HFFc6 (cell line): ENCODE measurements at places on chromosomes 4 and X.

DNA sequence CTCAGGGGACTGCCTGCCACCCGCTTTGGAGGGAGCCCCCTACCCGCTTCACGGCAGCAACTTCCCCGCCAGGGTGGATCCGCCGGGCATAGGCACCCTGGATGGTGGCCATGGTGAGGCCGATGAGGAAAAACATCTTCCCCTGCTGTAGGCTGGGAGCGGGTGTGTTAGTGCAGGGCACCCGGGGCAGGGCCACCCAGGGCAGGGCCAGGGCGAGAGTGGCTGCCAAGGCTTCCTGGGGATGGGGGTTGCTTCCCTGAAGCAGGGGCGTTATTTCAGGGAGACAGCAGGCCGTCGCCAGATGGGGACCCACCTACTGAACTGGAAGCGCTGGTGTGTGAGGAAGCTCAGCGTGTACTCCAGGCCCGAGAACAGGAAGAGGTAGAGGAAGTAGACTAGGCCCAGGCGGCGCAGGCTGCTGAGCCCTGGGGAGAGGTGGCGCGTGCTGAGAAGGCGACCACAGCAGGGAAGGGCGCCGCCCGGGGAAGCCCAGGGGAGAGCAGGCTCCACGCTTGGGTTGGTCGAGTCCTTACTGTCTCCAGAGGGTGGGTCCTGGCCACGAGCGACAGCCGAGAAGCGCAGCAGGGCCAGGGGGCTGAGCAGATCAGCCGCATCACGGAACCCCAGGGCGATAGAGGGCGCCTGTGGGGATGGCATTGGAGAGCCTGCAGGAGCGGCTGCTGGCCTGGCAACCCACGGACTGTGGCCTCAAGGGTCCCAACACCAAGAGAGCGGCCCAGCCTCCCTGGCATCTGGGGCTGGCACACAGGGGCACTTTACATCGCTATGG, 31.5 kb downstream of the NOP14 start:
- no peak for DNase-seq

DNA sequence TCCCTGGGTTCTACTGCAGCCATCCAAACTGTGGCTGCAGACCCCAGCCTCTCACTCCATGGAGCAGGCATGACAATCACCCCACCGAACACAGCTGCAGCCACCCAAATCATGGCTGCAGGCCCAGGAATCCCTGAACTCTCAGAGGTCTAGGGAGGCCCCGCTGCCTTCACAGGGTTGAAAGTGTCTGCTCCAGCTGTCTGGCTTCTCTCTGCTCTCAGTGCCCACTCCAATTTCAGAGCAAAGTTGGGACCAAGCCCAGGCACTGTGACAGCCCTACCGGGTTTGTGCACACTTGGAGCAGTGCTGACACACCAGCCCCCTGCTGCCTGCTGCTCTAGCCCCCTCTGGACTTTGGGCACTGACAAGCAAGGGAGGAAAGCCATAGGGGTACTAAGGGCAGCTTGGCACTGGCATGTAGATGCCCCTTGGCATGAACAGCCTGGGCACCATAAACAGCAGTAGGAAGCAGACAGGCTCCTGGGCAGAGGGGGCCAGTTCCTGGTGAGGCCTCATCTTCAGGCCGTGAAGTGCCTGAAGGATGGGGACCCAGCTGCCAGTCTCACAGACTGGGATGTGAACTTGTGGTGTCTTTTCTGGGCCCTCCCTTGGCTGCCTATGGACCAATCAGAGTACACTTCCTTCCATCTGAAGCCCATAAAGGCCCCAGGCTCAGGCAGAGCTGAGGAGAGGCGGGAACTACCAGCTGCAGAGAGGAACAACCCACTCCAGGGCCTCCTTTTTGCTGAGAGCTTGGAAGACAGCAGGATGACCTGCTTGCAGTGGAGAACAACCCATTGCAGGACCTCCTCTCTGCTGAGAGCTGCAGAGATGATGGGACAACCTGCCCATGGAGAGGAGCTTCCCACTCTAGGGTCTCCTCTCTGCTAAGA, 68.8 kb downstream of the TECRL start:
- no peak for DNase-seq

DNA sequence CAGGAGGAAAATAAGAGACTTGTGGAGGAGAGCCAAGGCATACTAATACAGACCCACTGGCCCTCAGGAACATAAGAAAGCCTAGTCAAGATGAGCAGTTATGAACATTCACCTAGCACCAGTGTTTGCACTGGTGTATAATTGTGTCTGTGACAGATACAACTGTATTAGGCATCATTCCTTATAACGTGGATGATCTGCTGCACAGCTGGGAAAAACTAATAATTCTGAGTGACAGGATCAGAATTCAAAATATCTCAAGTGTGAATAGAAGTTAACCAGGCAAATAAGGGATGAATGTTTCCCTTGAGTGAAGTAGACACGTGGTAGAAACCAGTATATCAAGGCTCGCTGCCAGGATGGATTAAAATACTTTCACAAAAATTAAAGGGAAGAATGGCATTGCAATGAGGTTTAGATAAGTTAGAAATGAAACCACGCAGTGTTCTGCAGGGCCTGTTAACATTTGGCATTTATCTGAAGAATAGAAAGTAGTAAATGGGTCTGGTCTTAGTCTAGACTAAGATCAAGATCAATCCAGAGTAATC, 325.9 kb downstream of the EPHA5 start:
- no peak for DNase-seq

DNA sequence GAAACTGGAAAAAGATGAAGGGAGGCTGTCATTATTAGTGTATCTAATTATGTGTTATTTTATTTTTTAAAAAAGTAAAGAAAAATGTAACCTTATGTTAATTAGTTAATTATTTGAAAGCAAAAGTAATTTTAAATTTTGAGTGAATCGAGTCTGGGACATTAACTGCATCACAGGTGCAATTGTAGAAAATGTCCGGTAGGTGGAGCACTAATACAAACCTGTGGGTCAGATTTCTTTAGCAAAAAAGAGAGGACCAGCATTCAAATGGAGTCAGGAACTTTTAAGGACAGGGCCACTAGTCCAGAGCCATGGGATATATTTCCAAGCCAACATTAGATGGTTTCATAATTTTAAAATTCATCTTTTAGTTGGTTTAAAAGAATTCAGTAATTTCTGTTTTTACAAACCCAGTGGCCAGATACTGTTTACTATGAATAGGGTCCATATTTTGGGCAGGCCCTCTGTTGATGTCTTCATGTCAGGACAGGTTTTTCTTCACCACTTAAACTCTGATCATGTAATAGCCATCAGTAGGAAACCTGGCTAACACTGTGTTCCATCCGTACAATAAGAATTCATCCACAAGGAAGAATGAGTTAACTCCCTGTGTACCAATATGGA, 27.2 kb downstream of the BST1 start:
- DNase-seq = peak; percentile 45

- no peak for DNase-seq
These were observed 52.2 kb upstream of the HGFAC start for GRCh38 chr4:3389233-3390215.

DNA sequence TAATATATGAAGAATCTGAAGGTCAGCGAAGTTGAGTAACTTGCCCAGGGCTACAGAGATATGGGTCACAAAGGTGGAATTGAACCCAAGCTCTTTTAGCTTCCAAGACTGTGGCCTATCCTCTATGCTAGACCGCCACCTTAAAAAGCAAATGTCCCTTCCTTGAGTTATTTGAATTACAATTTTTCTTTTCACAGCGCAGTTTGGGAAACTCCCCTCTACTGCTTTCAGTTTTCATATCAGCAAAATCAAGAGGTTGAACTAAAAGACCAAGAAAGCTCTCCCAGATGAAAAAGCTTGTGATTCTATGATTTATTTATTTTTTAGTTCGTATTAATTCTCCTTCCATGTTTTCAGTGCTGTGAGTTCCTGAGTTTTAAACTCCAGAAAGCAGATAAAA, 174.5 kb upstream of the C1QTNF7 start:
- DNase-seq = no peak

- DNase-seq = no peak
These were observed 30.6 kb downstream of the FAM241A start for GRCh38 chr4:112175840-112176239.

GRCh38 chr4:138788267-138788790, 227.3 kb upstream of the NOCT start:
- DNase-seq = no peak

DNA sequence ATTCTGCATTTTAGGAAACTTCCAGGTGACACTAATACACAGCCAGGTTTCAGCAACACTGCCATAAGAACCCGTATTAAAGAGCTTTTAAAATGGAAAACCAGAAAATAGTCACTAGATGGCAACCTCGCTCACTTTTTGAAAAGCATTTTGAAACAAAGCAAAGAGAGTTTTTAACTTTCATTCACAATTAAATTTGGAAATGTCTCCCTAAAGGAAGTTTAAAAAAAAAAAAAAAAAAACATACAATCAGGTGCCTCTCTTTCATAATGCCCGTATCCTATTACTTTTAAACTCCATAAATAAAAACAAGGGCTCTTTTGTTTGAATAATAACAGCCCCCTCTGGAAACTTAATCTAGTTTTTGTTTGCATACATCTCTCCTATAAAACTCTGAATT, 20.3 kb downstream of the MEPE start:
- peak; percentile 48 for DNase-seq

DNA sequence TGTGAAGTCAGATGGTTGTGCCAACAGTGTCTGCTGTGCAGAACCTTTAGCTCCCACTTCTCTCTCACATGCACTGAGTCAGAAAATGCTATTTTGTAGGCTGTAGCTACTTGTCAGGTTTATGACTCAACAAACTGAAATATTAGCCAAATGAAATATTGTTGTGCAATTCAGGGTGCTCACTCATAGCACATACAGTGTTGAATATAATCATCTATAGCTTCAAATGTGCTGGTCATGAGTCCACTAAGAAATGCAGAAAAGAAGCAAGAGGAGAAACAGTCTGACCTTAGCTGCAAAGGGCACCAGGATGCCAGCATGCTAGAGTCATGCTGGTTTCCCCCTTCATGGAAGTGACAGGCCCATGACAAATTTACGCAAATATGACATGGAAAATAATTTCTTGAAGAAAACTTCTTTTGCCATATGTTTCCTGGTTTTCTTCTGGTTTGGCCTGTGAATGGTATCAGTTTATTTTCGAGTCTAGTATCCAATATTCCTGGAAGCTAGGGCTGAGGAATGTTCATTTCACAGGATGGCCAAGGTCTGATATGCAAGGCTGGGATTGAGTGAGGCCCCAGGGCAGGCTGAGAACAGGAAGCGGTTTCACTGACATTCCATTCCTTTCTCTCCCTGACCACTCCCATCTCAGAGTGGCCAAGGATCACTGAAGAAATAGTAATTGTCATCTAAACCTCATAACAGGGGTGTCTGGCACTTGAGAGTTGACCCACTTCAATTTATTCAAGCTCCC, 10.3 kb upstream of the CXCL2 start:
- peak; percentile 95 for DNase-seq

DNA sequence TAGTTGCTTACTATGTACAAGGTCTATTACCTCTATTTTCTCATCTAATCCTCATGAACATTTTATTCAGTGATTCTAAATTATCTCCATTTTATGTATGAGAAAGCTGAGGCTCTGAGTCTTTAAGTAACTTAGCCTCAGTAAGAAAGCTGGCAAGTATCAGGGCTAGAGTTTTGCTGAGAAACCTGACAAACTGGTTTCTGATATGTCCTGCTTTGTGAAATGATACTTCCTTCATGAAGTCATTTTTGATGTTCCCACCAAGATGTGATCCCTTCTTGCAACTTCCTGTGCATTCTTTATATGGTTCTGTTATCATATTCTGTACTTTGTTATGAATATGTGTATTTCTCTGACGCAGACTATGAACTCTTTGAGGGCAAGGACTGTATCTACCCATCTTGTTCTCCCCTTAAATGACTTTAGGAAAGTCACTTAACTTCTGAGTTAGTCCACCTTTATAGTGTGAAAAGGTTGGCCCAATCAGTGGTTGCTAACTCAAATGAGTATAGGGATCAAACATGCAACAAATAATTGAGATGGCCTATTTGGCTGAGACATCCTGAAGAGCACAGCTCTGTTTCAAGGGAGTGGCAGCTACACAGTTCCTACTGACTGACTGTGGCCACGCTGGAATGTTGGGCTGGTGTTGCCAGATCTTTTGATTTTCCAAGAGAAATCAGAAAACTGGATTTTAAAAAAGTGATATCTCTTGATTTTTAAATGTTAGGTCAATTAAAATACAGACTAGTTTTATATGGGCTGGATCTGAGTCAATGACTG, 127.9 kb upstream of the AMOT start:
- no peak for DNase-seq

DNA sequence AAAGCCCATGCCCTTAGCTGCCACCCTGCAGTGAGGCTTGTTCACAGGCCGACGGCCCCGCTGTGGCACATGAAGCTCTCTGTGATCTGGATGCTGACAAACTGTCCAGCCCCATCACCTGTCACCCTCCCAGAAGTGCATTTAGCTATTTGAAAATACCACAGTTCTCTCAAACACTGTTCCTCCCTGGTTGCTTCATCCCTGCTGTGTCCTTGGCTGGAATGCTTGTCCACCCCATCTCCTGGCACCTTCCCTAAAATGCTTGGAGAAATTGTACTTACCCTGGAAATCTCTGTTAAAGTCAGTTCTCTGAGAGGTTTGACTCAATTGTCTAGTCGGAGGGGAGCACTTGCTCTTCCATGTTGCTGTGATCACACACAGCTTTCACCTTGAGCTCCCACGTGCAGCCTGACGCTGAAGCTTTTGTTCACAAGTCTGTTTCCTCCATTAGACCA, 10.1 kb downstream of the SYNPO2 start:
- DNase-seq = no peak
